ENCODE measurements at places on chromosomes 12 and 14.

GRCh38 chr14:68580096-68580645 is 212.7 kb downstream of the ZFP36L1 start:
- no peak for DNase-seq

DNA sequence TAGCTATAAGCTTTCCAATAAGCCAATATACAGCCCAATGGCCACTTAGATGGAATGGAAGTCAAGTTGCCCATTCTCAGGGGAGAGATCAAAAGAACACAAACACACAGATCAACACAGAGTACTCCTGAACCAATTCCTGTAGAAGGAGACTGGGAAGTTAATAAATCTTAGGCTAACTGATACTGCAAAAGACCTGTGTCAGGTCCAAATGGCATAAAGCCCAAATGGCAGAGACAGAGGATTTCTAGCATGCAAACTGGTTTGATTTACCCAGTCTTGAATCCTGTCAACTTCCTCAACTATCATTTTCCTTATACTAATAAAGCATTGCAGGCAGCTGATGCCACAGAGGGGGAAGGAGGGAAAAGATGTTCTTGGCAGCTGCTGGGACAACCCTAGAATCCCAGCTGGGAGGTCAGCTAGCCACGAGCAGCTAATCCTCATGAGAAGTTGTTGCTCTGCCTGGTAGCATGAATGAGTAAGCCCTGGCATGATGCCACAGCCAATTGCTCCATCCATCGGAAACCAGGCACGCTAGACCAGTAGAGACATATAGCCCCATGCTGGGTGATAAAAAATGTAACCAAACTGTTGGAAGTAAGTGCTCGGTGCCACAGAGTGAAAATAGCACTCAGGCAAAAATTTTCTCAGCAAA is 26.2 kb downstream of the ANG start:
- DNase-seq: peak; percentile 77

DNA sequence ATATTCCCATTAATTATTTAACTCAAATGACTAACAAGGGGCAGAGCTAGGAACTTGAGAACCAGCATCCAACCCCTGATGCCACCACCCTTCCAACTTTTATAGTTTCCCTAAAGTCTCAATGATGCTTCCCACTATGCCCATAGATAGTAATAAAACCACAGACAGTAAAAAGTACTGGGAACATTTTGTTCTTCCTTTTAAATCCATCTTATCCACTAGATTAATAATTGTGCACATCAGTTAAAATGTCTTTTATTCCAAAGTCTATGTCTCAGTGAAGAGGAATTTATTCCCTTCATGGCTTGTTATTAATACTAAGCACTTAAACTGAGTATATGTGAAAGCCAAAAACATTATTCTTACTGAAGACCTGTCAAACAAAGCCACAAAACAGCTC is 45.8 kb downstream of the SINHCAF start:
- DNase-seq: no peak

- DNase-seq: no peak
These were observed 17.5 kb downstream of the SLC35F4 start for GRCh38 chr14:57848353-57848752.

DNA sequence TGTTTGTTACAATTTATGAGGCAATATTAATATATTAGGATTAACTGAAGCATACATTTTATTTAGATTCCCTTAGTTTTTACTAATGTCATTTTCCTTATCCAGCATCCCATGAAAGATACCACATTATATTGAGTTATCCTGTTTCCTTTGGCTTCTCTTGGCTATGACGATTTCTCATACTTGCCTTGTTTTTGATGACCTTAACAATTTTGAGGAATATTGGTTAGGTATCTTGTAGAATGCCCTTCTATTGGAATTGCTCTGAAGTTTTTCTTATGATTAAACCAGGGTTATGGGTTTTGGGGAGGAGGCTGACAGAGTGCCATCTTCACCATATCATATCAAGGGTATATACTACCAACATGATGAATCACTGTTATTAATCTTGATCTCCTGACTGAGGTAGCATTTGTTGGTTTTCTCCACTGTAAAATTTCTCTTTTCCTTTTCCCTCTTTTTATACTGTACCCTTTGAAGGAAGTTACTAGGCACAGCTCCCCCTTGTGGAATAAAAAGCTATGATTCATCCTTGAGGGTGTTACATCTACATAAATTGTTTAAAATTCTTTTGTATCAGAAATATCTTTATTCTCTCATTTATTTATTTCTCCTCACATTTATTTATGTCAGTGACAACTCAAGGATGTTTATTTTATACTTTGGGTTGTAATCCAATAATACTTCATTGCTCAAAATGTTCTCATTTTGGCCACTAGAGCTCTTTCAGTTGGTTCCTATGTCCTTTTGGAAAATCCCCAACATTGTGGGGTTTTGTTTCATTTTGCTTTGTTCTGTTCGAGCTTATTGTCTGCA is 239.0 kb downstream of the SLC16A7 start:
- DNase-seq: no peak

DNA sequence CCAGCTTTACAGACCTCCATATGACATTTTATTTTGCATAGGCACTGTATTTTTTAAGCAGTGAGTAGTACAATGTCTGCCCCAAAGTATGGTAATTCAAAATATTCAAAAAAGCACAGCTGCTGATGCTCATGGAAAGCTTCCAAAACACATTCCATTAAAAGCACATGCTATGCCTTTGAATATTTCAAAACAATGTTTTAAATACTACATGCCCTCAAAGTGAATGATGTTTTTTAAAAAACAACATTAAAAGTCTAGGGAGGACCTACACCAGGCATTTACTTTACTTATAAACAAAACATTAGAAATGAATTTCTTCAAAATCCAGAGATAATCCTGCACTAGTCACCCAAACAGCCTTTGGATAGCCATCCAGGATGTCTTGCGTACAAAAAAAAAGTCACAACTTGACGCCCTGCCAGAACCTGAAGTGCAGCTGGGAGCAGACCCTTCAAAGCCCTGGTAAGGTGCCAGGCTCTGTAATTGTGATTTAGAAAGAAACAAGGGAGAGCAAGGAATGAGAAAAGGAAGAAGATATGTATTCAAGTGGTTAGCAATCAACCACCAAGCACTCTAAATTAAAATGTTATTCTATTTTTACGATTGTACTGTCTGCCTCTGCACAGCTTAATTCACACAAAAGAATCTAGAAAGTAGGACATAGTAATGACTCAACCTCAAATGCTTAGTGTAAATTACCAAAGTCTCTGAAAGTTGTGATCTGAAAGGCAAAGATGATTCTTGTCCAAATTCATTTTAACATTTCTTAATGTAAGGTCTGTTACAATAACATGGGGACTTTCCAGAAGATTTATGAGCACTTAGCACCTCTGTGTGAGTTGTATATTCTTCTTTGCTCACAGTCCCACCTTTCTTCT is 31.9 kb downstream of the CEP83 start:
- DNase-seq: peak; percentile 20

DNA sequence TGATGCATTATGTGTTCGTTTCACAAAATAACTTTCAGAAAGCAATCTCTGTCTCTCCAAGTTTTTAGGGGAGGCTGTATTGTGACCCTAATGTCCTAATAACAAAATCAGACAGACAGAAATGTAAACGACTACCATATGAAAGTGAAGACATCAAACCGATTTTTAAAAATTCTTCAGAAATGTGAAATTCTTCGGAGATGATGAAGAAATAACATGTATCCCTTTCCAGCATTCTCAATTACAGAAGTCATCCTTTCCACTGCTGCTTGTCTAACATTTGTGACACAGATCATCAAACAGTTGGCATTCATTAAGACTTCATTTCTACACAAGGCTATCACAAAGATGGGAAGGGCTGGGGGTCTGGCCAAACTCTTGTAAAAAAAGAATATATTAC is 41.0 kb downstream of the DMAC2L start:
- no peak for DNase-seq

GRCh38 chr14:52248057-52248456 is 19.4 kb upstream of the PTGDR start:
- DNase-seq: no peak

- no peak for DNase-seq
These were observed 3.9 kb upstream of the PLEKHG3 start for GRCh38 chr14:64700290-64700689.

GRCh38 chr12:53241623-53242412 is 9.8 kb upstream of the RARG start:
- DNase-seq: no peak

DNA sequence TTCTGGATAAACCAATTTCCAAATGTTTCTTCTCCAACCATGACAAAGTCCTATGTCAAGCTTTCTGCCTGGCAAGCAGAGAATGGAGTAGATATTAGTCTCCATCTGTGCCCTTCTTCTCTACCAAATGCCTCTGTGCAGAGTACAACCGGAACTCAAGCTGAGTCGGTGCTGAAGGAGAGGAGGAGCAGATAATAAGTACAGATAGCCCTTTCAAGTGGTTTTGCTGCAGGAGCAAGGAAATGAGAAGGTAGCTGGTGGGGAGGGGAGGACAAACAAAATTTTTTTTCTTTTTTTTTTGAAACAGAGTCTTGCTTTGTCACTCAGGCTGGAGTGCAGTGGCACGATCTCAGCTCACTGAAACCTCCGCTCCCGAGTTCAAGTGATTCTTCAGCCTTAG is 14.2 kb upstream of the HELB start:
- DNase-seq: no peak

DNA sequence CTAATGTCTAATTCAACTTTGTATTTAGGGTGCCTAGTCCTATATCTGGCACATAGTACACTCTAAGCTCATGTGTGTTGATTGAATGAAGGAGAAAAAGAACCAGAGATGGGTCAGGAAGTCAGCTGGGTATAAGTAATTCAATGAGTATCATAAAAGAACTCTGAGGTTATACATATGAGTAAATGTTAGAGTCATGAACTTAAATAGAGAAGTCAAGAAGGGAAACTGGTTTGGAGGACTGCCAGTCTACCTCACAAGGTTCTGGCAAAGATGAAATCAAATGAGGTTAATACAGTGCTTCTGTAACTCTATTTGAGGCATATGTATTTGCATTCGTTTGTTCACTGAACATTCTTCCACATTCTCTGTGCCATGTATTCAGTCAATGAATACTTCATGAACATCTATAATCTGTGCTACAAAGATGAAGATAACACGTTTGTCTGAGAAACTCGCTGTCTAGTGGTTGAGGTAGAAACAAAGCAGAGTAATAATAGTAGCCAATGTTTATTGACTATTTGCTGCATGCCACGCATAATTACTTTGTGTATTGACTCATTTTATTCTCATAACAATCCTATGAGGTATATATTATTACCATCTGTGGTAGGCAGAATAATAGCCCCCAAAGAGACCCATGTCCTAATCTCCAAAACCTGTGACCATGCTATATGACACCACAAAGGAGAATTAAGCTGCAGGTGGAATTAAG is 88.9 kb downstream of the PTGER2 start:
- DNase-seq: no peak

GRCh38 chr14:60197629-60198303 is 32.6 kb upstream of the DHRS7 start:
- no peak for DNase-seq

DNA sequence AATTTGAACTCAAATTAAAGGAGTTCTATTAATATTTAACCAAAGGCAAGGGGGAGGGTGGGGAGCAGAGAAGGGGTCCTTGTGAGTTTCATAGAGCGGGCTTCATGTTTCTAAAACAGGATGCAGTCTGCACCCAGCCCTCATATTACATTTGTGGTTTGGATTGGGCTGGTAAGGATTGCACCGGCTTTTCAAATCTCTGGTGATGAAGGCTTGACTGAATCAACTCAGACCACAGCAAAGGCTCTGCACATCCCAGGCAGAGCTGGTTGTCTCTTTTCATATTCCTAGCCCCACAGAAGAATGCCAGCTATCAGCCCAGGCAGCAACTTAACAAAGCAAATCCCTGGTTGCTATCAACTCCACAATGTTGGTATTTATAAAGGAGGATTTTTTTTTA is 1221.4 kb downstream of the VRK1 start:
- no peak for DNase-seq

GRCh38 chr12:69484428-69484827 is 14.2 kb downstream of the FRS2 start:
- no peak for DNase-seq

GRCh38 chr14:26887847-26888246 is 290.0 kb upstream of the NOVA1 start:
- DNase-seq: no peak

- DNase-seq: no peak
These were observed 79.9 kb upstream of the SYT10 start for GRCh38 chr12:33519566-33519965.

GRCh38 chr14:55126034-55126433 is 3.0 kb upstream of the LGALS3 start:
- DNase-seq: no peak

DNA sequence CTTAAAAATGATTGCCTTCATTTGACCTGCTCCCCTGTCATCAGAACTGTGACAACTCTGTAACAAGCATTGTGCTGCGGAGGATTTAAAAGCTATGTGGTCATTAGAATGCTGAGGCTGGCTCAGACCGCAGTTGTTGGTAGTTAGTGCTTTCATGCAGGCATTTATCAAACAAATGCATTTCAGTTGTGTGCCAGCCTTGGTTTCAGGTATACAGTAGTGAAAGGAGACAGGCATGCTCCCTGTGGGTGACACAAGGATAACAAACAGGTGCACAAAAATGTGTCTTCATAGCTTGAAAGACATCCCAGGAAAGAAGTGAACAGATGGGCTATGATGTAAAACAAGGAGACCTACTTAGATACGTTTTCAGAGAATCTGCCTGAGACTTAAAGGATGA is 60.6 kb downstream of the MARK3 start:
- DNase-seq: no peak

DNA sequence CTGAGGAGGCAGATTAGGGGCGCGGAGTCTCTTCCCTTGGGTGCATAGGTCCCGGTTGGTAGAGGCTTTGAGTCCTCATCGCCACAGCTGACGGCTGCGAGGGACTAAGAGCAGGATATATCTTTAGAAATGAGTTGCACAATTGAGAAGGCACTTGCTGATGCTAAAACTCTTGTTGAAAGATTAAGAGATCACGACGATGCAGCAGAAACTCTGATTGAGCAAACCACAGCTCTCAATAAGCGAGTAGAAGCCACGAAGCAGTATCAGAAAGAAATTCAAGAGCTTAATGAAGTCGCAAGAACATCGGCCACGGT is 22.1 kb downstream of the SPATS2 start:
- no peak for DNase-seq

DNA sequence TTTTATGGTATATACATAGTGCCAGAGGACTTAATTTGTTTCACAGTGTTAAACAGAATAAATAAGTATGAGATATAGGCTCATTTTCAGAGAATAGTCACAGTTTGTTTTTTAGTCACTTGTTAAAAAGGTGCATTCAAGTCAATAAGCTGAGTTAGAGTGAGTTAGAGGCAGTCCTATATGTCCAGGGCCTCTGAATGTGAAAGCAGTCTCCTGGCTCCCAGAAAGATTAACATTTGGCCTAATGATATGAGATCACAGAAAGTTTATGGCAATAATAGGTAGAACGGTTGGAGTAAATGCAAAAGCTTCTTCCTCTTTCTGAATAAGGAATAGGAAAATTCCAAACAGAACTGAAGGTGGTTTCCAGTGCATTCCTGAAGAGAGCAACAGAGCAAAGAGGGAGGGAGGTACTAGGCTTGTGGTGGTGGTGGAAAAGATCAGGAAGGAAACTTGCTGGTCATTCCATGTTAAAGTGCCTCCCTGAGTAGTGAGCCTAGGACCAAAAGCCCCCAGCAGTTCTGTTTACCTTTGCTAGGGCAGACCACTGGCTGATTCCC is 54.4 kb downstream of the SLC38A4 start:
- no peak for DNase-seq

- no peak for DNase-seq
These were observed 41.5 kb upstream of the LTBP2 start for GRCh38 chr14:74653386-74654138.

All from brain pericyte (primary cell).